ENCODE measurements at places on chromosomes 6 and 20.

- peak; percentile 81 for DNase-seq
Observed at GRCh38 chr20:49713753-49714712, at the start of gene B4GALT5. Gene B4GALT5 (minus strand): TSS chr20:49713878. CDS start chr20:49713690, 188 bp downstream.

DNA sequence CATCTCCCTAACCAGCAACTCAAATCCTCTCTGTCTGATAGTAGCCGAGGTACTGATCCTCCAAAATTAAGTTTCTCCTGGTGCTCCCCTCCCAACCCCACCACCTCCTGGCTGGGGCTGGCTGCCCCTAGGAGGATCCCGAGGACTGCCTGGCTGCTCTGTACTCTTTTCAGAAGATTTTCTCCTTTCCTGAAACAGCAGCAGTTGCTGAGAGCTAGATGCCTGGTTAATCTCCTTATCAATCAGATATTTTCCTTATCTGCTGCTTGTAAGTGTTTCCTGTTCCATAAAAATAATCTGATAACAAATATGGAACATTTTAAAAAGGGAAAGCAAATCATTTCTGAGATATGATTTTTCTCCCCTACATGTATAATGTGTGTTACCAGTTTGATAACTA, 52.8 kb downstream of the ZMYND8 start:
- DNase-seq, result no peak

GRCh38 chr6:113182370-113183141, 674.6 kb upstream of the MARCKS start:
- DNase-seq, result no peak

DNA sequence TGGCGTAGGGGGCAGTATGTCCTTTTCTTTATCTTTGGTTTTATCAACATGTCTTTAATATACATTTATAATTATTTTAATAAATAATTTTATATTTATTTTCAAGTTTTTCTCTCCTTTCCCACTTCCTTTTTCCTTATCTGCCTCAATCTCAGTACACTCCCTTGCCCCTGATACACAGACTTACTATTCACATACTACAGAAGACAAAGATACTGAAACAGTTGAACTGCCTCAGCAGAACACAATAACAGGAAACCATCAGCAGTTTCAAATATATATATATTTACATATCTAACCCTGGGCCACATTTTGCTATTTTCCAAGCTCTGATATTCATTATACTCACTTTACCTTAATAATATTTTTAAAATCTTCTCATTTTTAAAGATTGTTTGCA, 19.8 kb downstream of the IBTK start:
- DNase-seq, result no peak

DNA sequence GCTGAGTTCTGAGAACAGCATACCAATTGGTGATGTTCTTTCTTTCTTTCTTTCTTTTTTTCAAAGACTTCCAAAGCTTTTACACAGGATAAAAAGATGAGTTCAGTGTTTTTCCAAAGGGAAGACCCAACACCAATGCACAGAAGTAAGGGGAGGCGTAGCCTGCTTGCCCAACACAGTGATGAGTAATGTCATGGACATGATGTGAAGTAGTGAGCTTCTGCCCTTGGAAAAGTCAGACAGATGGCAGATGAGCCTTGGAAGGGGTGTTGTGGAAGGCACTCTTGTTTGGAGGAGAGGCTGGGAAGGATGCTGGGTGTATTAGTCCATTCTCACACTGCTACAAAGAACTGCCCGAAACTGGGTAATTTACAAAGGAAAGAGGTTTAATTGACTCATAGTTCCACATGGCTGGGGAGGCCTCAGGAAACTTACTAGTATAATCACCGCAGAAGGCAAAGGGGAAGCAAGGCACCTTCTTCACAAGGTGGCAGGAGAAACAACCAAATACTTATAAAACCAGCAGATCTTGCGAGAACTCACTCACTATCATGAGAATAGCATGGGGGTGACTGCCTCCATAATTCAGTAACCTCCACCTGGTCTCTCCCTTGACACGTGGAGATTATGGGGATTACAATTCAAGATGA, 12.6 kb downstream of the LRP11 start:
- no peak for DNase-seq

GRCh38 chr6:32148289-32149091, 3.2 kb downstream of the PRRT1 start:
- DNase-seq, result no peak

GRCh38 chr20:5928836-5929715, 21.3 kb downstream of the TRMT6 start:
- DNase-seq, result no peak

DNA sequence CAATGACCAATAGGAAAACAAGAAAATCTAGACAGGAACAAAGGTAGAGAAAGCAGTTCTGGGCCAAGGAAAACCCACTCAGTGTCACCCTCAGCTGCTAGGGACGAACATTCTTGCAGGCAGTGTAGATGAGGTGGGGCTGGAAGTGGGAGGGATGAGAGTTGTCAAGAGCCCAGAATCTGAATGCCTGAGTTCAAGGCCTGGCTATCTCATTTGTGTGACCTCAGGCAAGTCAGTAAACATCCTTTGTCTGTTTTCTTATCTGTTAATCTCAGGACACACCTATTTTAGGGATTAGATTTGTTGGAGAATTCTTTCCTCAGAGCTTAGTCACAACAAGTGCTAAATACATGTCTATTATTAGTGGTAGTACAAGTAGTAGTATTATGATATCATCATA, 50.9 kb upstream of the KIF16B start:
- DNase-seq, result no peak

DNA sequence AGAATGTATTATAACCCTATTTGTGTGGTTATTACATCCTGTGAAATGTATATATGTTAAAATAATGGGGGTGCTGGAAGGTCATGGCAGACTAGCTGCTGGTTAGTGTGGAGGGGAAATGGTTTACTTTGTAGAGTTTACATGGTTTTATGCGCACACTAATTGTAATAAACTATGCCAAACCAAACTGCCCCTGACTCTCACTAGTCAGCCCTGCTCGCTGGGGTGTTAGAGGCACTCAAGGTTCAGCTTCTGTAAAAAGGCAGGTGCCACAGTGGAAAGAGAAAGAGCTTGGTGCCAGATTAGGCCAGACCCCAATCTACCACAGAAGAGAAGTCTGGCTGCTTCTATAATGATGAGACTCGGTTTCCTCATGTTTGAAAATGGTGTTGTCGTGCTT, 52.7 kb downstream of the GOPC start:
- no peak for DNase-seq

DNA sequence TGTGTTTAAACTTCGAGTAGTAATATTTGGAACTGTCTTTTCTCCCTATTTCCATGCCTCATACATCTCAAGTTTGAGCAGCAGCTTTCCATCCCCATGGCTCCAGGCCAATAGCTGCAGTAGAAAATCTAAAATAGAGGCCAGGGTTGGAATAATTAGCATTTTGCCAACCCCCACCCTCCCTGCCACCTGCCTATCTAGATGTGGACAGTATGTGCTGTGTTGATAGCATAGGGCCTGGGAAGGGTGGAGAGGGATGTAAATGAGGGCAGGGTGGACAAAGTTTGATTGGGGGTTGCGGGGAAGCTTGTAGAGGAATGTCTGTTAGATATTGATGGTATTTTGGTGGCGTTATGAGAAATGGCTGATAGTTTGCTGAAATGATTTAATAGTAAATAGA, 5.6 kb downstream of the TOP1 start:
- DNase-seq, result no peak

DNA sequence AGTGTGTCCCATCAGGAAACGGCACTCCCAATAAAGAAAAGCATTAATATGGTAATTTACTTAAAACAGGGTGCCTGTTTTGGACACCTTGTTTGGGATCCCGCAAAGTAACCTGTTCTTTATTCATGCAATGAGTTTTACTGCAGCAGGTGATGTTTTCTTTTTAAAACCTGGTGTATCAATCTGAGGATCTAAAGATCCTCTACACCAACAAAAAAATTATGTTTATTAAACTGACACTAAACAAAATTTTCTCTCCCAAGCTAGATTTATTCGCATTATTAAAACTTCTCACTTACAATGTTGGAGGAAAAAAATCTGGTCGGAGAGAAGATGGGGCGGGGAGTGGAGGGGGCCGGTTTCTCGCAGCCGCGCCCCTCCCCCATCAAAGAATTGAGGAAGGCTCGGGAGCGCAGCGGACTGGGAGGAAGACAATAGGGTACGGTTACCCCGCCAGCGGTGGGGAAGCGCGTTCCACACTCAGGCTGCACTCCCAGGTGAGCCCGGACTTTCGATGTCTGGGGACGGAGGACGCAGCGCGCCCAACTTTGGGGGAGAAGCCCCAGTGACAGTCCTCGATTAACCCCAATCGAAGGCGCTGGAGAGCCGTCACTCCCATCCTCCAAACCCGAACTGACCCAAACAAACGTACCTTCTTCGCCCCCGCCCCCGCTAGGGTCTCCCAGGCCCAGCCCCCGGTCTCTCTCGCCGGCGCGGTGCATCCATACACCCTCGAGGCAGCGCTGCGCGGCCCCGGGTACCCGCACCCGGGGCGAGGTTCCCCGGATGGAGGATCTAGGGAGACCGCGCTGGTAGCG, 1.3 kb downstream of the CD24 start:
- peak; percentile 40 for DNase-seq

DNA sequence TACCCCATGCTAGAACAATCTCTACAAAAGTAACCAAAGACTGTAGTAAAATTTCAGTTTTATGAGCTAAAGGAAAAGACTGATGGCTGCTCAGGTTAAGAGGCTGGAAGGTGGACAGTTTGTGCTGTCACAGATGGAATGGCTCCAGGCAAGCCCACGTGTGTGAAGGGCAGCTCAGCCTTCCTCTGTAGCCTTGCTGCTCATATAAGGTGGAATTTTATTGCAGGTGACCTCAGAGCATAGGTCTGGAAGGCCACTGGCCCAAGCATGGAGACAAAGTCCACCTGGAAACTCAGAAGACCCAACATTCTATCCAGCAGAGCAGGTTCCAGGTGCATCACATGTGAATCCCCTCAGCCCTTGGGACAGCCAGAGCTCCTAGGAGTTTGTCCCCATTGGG, 53.6 kb downstream of the KAT14 start:
- no peak for DNase-seq

DNA sequence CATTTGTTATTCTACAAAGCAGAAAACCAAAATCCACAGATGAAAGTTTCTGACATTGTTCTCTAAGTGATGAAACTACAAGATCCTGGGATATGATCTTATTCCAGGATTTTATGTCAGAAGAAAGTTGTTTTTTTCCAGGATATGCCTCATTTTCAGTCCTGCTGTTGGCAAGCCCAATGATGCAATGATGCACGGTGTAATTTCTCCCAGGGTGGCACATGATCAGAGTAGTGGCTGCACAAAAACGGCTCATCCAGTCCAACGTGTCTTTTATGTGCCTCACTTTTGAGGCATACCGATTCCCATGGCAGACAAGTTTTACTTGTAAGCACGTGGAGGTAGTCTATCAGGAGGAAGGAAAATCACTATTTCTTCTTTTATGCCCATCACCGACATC, 302.3 kb upstream of the JAG1 start:
- no peak for DNase-seq

- DNase-seq, result no peak
Observed at GRCh38 chr6:17884498-17885478, 102.6 kb downstream of the KIF13A start.

DNA sequence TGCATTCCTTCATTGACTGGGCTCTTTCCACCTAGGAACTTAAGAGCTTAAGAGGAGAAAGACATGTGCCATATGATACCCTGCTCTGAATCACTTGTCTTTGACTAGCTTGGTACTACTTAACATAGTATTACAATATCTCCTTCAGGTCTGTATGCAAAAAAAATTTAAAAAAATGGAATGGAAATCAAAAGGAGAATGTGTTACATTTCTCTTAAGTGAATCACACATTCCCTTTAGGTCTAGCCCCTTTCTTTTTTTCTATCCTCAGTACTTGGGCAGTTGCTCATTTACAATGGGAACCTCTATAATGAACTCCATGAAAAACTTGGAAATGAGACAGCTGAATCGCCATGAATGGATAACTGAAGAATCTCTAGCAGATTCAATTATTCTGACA, 53.8 kb downstream of the SLC35F1 start:
- DNase-seq, result no peak

GRCh38 chr20:59221049-59221706, 57.6 kb downstream of the ZNF831 start:
- no peak for DNase-seq

DNA sequence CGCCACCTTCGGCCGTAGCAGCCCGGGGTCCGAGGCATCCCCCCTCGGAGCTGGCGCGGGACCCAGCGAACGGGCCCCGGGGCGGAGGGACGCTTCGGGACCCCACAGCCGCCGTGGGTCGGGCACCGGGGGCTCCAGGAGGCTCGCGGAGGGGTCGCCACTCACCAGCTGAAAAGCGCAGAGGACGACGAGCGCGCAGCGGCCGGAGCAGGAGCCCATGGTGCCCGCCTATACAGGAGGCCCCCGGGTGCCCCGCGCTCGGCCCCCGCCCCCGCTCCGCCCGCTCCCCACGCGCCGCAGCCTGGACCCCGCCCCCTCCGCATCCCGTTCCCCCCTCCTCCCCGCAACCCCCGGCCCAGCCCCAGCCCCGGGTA, at the start of gene NKAIN4:
TSS of gene NKAIN4 (minus strand) at position 232 of the 374 bp plus-strand sequence. CDS start at position 219, 13 bp downstream.
- no peak for DNase-seq
